CD4-positive, alpha-beta T cell treated with Interferon gamma for 1 hour (primary cell): ENCODE measurements at places on chromosomes 12 and 14.

GRCh38 chr14:94748667-94749347 is 21.1 kb downstream of the GSC start:
- DNase-seq = no peak

GRCh38 chr12:99444859-99445316 is 202.7 kb upstream of the GARIN6 start:
- no peak for DNase-seq

GRCh38 chr12:4203772-4204376 is 69.7 kb upstream of the CCND2 start:
- no peak for DNase-seq

GRCh38 chr14:95317817-95318343 is 1.8 kb downstream of the CLMN start:
- no peak for DNase-seq

DNA sequence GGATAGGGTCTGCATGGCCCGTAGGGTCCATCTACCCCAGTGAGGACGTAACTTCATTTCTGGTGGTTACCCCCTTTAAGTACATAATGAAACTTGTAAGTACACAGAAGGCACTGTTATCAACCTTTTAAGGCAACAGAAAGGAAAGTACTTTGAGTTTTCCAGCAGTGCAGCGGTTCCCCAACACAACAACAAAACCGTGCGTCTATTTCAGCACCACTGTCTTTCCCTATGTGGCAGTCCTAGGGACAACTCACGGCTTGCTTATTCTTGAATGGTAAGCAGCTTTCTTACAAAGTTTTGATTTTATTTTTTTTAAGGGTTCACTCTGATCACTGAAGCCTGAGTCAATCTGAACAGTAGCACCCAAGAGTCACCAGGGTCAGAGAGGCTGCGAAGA is 46.3 kb downstream of the FOXN3 start:
- no peak for DNase-seq

DNA sequence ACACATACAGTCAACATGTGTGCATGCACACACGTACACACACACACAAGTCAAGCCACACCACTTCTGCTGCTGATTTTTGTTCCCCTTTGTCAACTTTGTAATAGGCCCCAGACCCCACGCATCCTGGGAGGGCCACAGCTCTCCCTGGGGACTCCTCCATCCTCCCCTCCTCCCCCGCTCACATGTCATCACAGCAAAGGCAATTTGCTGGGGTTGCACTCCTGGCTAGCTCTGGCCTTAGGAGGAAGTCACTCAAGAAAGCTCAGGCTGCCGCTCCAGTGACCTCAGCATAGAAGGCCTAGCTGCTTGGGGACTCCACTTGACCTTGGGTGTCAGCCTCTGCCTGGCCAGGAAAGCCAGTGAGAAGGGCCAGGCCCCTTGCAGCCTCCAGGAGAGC is 27.2 kb downstream of the NGB start:
- DNase-seq = peak; percentile 56

DNA sequence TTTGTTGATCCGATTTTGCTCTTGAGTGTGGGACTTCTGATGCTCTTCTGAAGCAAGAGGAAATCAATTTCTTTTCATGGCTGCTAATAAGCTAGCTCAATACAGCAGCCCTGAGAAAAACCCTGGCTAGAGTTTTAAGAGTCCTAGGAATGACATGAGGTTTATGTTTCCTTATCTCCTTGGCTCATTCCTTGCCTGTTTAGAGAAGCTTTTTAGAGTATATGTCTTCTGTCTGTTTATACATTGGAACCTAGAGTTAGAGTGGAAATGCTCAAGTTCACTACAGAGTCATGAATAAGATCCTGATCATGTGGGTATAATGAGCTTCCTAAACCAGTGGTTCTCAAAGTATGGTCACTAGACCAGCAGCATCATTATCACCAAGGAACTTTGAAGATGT is 34.5 kb downstream of the SMOC1 start:
- DNase-seq = no peak

- DNase-seq = no peak
Observed at GRCh38 chr12:121765573-121765972, 27.9 kb downstream of the RHOF start.

GRCh38 chr14:81517798-81518398 is 15.8 kb downstream of the SEL1L start:
- DNase-seq = no peak

DNA sequence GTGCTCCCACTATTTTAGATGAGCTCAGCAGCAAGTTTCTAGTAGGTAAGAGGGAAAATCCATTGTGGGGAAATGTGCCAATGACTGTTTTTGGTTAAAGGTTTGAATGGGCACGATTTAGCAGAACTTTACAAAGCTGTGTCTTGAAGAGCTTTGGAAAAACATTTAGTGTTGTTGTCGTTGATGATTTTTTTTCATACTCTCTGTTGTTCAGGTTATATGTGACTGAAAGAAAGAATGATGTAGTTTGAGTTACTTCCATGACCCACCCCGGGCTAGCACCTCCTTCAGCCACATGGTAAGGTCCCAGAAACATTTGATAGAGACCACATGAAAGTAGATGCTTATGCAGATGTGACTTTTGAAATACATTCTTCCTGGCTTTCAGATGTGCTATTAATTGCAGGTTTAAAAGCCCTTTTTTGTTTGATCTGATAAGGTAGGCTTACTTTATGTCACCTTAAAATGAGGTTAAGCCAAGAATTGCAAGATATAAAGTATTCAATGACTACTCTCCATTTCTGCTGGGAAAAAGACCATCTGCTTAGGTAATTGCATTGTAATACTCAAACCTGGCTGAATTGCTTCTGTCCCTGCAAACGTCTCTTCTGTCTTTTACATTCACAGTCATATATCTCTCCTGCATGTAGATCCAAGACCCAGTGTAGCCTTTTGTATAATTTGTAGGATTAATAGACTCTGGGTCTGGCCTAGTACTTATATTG is 250.6 kb downstream of the RGS6 start:
- no peak for DNase-seq

GRCh38 chr14:104121142-104121541 is 17.2 kb upstream of the KIF26A start:
- no peak for DNase-seq

GRCh38 chr12:116382686-116383530 is 105.4 kb upstream of the MED13L start:
- no peak for DNase-seq

- no peak for DNase-seq
Observed at GRCh38 chr14:53331247-53331646, 178.1 kb upstream of the DDHD1 start.

DNA sequence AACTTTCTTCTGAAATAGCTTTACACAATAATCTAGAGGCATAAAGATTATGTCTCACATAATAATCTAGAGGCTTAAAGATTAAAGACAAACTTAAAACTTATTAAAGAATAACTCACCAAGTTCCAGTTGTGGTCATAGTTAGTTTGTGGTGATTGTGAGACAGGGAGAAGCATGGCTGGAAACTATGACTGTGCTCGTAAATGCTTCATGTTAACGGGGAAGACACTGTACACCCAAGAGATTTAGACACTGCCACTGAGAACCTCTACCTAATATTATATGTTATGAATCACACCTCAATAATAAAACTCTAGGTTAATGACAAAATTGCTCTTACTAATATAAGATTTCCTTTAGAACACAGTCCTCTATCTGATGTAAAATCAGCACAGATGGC is 541.6 kb downstream of the TMEM121 start:
- no peak for DNase-seq

- DNase-seq = no peak
Observed at GRCh38 chr12:44812062-44812461, 64.1 kb downstream of the NELL2 start.

GRCh38 chr14:100048786-100049185 is 16.4 kb upstream of the EVL start:
- DNase-seq = no peak

- no peak for DNase-seq
Observed at GRCh38 chr12:9221483-9221882, 13.3 kb upstream of the PZP start.

DNA sequence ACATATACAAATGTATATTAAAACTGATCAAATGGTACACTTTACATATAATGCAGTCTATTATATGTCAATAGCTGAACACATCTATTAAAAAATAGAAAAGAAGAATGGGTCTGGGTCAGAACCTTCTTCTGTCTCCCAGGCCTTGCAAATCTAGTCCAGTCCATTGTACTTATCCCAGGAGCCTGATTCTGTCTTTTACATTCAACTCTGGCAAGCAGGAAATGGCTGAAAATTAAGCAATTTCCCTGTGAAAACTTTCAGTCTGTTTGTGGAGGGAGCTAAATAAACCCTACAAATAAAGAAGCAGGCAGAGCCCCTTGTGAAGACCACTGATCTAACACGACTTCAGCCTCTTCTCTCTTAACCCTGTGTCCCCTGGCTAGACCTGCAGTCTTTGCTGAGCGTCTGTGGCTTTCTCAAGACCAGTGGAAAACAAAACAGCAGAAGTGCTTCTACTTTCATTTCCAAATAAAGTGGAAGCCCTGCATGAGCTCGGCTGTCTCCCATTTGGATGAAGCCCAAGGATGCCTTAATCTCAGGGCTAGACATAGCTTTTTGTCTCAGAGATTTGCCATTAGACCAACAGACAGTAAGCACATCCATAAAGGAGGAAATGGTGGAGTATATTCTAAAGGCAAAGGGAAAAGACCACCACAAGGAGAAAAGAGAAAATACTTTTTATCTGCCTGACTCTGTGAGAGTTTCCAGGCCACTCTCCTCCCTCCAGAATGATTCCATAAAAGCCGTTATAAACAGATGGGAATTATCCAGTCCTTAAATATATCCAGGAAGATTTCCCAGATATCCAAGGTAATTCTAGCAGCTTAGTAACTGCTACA is 48.2 kb downstream of the CRACR2A start:
- DNase-seq = no peak

- no peak for DNase-seq
Observed at GRCh38 chr12:40149673-40150260, 43.9 kb upstream of the SLC2A13 start.

DNA sequence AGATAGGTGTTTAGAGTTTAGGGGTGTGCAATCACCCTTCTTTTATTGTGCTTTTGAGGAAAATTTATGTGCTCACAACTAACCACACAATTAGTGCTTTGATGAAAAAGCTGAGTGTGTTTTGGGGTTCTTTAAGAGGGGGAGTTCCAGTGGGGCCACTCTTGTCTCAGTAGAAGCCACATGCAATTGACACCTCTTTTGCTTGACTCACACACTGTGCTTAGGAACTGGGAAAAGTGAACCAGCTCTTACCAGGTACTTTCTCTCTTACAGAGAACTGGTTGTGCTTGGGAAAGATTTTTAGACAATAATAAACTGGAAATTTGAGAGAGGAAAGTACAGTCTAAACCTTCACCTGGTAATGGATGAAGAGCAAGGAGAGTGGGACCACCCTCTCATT is 12.3 kb upstream of the YBX3 start:
- no peak for DNase-seq

- no peak for DNase-seq
Observed at GRCh38 chr12:110869026-110869425, 22.2 kb downstream of the CCDC63 start.

DNA sequence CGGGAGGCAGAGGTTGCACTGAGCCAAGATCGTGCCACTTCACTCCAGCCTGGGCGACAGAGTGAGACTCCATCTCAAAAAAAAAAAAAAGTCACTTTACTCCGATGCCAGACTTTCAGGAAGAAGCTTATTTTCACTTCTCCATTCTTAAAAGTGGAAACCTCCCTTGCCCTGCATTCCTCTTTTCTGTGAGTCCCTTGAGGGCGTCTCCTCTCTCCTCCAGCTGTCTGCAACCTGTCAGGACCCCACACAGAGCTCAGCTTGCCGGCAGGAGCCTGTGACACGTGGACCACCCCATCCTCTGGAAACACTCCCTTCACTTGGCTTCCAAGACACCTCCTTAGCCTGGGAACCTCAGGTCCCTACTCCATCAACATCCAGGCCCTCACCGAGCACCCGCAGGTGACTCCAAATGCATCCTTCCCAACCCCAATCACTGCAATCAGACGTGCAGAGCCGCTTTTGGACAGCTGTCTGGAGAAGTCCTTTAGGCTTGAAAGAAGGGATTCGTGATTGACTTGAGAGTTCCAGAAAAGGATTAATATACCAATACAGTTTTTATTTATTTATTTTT is 34.3 kb downstream of the SLC15A4 start:
- DNase-seq = no peak

- DNase-seq = no peak
Observed at GRCh38 chr14:65472189-65472588, 59.7 kb downstream of the FUT8 start.

DNA sequence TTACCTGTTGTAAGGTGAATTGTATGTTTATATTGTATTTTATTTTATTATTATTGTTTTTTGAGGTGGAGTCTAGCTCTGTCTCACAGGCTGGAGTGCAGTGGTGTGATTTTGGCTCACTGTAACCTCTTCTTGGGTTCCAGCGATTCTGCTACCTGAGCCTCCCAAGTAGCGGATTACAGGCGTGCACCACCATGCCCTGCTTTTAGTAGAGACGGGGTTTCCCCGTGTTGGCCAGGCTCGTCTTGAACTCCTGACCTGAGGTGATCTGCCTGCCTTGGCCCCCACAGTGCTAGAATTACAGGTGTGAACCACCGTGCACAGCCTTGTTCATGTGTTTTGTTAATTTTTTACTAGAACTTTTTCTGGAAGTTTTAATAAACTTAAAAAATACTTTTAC is 3.8 kb downstream of the ATF7IP start:
- DNase-seq = peak; percentile 29

DNA sequence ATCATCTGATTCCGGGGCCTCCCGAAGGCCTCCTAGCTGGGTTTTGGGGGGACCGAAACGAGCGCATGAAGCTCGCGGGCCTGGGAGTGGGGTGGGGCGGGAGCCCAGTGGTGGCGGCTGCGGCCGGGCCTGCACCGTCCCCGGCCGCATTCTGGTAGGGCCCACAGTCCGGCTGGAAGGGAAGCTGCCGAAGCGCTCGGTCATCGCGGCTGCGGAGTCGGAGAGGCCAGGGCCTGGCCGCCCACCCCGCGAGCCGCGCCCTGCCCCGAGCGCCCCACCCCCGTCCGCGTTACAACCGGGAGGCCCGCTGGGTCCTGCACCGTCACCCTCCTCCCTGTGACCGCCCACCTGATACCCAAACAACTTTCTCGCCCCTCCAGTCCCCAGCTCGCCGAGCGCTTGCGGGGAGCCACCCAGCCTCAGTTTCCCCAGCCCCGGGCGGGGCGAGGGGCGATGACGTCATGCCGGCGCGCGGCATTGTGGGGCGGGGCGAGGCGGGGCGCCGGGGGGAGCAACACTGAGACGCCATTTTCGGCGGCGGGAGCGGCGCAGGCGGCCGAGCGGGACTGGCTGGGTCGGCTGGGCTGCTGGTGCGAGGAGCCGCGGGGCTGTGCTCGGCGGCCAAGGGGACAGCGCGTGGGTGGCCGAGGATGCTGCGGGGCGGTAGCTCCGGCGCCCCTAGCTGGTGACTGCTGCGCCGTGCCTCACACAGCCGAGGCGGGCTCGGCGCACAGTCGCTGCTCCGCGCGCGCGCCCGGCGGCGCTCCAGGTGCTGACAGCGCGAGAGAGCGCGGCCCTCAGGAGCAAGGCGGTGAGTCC is at the start of gene KLC1:
Gene KLC1 (plus strand): TSS at position 528 of the 819 bp plus-strand sequence. CDS start 25,354 bp downstream, outside the sequence.
- peak; percentile 77 for DNase-seq

DNA sequence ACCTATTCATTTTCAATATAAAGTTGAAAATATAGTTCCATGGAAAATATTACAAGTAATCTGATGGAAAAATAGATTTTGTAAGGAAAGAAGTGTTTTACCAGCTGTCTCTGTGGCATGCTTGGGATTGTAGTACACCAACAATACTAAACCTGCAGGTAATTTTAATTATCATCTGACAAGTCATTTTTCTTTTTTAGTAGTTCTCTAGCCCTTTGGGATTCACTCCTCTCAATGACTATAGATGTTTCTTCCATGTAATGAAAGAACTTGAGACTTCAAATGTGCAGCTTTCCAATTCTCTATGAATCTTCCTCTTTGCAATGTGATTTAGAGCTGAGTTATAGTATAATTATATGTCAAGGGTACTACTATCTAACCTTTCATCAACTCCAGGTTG is 14.7 kb upstream of the LIN7A start:
- no peak for DNase-seq
